Putamen (tissue), 1 donor: ENCODE measurements at places on chromosomes 2 and 18.

- DNase-seq: no peak
Measured at GRCh38 chr2:97743913-97744312, 30.5 kb downstream of the ZAP70 start.

DNA sequence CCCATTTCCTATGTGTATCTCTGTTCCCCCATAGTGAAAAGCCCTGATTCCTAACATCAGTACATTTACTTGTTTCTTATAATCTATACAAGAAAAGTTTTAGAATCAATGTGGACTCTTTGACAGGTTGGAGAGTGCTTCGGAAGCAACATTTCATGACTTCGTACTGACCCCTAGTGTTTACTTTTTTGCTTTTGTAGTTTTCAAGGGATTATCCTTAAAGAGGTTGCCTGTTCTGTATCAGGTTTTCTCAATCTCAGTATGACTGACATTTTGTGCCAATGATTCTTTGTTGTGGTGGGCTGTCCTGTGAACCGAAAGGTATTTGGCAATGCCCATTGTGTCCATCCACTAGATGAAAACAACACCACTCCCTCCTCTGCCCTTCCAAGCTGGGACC is 43.3 kb upstream of the SERPINB2 start:
- no peak for DNase-seq

- DNase-seq: no peak
Measured at GRCh38 chr2:182554950-182555349, 128.1 kb upstream of the PDE1A start.

GRCh38 chr2:34875091-34875745 is 1276.1 kb upstream of the FAM98A start:
- no peak for DNase-seq

DNA sequence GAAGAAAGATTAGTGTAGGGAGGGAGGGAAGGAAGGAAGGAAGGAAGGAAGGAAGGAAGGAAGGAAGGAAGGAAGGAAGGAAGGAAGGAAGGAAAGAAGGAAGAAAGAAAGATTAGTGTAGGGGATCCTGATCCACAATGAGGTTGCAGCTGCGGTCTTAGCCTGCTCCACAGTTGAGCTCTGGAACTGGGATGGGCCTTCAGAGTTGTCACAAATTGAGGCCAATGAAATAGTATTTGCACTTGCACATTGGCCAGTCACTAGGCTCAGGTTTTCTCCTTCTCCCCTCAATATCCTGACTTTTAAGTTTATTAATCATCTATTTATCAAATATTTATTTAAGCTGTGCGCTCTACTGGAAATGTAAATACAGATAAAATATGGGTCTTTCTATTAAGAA is 34.3 kb downstream of the DOK6 start:
- no peak for DNase-seq

DNA sequence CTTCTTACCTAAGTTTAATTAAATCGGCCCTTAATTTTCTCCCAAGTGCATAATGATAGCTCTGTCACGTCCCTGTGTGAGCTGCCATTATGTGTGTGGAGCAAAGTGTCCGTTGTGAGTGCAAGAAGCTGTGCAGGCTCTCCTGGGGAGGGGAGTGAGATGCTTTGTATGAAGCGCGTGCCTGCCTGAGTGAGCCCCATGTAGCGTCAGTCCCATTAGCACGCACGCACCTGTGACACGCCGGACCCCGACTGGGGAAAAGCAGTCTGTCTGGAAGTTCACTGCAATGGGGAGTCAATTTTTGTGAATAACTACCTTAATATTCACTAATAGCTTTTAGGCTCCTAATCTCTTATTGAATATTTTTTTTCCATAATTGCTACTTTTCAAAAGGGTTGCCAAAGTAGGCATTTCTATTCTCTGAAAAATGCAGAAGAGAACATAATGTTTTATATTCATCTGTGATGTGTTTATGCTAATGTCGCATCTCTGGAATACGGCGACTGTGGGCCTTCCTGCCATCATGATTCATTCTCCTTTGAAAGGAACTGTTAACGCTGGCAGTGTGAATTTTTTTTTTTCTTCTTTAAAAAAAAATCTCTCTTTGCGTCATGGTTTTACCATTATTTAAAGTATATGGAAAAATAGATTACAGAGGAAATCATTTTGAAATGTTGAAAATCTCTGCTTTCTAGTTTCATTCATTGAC is 157.7 kb downstream of the COL4A4 start:
- DNase-seq: no peak

GRCh38 chr18:27206411-27206810 is 21.3 kb upstream of the CHST9 start:
- DNase-seq: no peak

DNA sequence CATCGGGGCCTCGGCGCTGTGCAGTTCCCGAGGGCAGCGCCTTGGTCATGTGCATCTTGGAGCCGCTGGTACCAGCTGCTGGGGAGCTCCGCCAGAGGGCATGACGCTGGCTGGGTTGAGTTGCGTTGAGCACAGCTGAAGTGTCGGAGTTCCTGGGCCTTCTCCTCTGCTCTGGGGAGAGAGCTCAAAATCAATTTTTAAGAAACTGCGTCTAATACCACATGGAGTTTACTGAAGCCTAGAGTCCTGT is 48.7 kb downstream of the GREB1 start:
- no peak for DNase-seq

- DNase-seq: no peak
Measured at GRCh38 chr18:47745227-47745626, 185.2 kb downstream of the SMAD2 start.

- peak; percentile 65 for DNase-seq
Measured at GRCh38 chr2:54903736-54904554, 146.3 kb downstream of the RTN4 start.

- no peak for DNase-seq
Measured at GRCh38 chr2:18319987-18320386, 240.5 kb downstream of the RDH14 start.

- no peak for DNase-seq
Measured at GRCh38 chr2:187486241-187486640, 38.2 kb upstream of the CALCRL start.

- DNase-seq: no peak
Measured at GRCh38 chr18:59446012-59446411, 86.9 kb upstream of the LMAN1 start.

- DNase-seq: no peak
Measured at GRCh38 chr2:23926290-23926749, 603 bp downstream of the ATAD2B start.

DNA sequence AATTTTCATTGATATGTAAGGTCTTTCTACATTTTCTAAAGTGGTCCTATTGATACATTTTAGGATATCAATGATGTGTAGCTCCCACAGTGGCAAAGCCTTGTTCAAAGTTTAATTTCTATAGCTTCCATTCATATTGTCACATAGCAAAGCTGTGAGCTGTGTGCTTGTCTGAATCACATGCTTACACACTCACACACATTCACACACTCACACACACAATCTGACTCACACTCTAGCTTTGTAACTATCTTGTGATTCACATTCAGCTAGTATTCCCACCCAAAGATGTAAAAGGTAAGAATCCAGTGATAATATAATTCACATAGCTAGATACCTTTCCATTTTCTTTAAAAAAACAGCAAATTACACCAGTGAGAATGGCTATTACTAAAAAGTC is 58.7 kb downstream of the MAPRE2 start:
- no peak for DNase-seq

DNA sequence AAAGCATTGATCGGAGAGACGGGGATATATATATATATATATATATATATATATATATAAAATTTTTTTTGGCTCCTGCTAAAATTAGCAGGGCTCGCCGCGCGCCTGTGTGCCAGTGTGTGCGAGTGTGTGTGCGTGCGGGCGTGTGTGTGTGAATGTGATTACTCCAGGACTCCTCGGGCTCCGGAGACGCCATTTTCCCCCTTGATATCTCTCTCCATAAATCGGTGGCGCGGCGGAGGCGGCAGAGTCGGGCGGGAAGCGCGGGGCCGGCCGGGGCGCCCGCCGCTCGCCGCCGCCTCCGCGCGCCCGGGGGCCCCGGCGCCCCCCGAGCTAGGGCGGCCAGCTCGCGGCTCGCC is 795 bp upstream of the SETBP1 start:
- peak; percentile 53 for DNase-seq

GRCh38 chr2:134393075-134393461 is 139.2 kb downstream of the MGAT5 start:
- DNase-seq: no peak

DNA sequence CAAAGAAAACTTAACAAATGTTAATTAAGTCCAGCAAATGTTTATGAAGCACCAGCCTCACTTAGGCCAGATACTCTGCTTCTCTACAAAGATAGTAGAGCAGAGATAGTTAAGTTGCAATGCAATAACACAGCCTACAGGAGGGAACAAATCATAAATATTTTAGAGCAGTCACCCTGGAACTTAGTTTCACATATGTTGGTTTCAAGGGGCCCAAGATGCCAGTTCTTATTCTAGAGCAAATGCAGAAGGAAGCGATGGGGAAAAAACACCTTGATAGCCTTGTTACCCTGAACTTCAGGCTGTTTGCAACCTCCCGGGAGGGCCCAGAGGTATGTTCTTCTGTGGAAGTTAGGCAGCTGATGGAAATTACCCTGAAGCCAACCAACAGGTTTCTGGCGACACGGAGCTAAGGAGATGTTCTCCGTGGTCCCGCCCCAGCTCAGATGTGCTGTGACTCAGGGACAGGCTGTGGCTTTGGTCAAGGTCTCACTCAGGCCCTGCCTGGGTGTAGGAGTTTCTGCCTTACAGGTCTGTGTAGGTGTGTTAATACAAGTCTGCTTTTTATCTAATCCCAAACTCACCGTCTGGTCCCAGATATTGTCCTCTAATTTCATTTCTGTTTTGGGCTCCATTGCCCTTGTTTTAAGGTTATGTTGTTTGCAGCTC is 3.8 kb downstream of the CTIF start:
- DNase-seq: no peak

- DNase-seq: no peak
Measured at GRCh38 chr18:68104036-68104435, 587.5 kb upstream of the DSEL start.

DNA sequence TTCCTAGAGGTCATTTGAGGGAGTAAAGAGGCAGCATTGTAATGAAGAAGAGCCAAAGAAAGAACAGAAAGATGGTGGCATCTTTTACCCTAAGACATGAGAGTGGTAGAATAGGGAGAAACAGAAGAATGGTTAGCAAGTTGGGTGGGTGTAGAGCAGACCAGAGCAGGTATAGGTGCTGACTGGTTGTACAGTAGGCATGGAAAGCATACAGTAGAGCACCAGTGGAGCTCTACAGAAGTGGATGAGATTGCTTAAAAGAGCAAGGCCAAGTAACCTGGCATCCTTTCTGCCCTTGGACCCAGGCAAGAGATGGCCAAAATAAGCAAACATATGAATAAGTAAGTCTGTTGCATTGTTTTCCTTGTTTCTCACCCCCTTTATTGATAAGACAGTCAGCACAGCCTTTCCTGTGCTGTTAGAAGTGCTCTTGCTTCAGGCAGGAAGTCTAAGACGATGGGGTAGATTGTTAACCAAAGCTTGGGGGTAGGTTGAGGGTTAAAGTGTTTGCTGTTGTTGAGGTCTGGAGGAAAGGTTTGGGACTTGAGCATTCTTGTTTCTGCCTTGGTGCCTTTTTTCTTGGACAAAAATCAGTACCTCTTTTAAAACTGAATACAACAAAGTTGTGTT is 76.9 kb downstream of the DIS3L2 start:
- DNase-seq: no peak

DNA sequence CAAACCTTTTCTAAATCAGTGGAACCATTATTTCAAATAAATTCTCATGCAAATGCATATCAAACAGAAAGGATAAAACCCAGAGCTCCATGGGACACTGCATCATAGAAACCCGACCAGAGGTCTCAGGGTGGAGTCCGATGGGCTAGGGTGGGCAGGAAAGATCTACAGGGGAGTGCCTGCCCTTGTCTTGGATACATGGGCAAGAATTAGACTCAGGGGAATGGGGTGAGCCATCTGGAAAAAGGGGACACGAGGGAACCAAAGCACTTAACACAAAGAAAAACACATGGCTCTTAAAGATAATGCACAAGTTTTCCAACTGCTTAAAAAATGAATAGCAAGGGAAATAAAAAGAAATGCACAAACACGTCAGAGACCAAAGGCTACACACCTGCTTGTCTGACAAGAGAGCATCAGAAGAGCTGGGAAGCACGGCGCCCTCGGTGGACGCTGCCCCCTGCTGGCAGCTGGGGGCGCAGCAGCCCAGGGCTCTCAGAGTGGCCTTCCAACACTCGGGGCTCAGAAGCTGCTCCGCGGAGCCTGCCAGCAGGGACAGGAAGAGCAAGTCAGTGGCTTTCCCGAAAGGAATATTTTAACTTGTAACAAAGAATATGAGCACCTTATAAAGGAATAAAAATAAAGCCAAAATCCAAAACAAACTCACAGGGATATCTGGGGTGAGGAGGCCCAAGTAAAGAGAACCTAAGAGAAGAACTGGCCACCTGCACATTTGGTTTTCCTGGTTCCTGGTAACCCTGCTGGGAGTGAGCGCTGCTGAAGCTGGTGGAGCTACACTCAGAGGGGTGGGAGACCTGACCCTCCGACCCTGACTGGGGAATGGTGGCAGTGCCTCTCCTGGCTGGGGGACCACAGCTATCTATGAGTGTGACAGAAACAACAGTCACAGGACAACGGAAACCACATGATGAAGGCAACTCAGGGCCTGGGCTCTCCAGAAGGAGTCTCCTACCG is 54.5 kb downstream of the SIGLEC15 start:
- peak; percentile 47 for DNase-seq

GRCh38 chr2:96651793-96652192 is 9.2 kb downstream of the FER1L5 start:
- no peak for DNase-seq

DNA sequence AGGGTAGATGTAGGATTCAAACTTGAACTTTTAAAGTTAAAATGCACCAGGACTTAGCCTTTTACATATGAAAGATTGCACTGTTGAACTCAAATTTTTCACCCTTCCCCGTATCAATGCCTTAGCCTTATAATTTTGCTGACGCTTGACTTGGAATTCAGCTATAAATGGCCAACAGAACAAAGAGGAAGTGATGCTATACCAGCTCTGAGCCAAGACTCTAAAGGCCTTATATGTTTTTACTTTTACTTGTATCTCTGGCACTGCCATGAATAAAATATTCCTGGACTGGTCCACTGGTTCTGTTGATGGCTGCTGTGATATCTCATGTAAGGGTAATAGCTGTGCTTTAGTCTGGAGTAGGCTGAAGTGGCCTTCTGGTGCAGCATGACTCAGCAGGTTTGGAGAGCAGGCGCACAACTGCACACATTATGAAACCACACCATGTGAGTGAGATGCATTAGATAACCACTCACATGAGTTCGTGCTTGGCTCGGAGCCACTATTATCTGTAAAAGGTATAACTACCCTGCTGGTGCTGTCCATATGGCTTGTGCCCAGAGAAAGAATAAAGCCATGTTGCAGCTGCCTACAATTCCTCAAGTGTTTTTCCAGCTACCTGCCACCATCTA is 8.4 kb upstream of the IER3IP1 start:
- DNase-seq: no peak

- DNase-seq: no peak
Measured at GRCh38 chr2:158489366-158490112, 32.8 kb downstream of the PKP4 start.

- no peak for DNase-seq
Measured at GRCh38 chr2:159550231-159550630, 66.1 kb downstream of the BAZ2B start.

- no peak for DNase-seq
Measured at GRCh38 chr2:199804831-199805230, 46.2 kb downstream of the FTCDNL1 start.

GRCh38 chr2:21947046-21947445 is 823.3 kb downstream of the TDRD15 start:
- no peak for DNase-seq
